ENCODE measurements at places on chromosomes 6 and 20.
A peak's percentile ranks its signal among the peaks of the same experiment; 100 is the strongest.

GRCh38 chr20:58874469-58874868 lies 22.0 kb downstream of the GNAS start:
- DNase-seq, result no peak

DNA sequence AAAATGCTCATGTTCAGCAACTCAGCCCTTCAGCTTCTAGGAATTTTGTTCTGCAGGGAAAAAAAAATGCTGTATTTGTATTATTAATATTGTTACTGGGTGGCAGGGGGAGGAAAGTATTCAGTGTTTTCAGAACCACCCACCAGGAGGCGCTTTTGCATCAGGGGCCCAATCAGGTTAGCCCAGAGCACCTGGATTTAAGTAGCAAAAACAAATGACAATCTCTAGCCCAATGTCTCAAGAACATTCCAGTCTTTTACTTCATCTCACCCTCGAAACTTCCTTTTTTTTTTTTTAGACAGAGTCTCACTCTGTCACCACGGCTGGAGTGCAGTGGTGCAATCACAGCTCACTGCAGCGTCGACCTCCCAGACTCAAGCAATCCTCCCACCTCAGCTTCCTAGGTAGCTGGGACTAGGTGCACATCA lies 635 bp upstream of the C20orf203 start:
- DNase-seq, result peak; percentile 58

GRCh38 chr20:20103486-20103885 lies 51.2 kb downstream of the CFAP61 start:
- no peak for DNase-seq

GRCh38 chr6:74932232-74932888 lies 273.5 kb downstream of the COL12A1 start:
- DNase-seq, result no peak

DNA sequence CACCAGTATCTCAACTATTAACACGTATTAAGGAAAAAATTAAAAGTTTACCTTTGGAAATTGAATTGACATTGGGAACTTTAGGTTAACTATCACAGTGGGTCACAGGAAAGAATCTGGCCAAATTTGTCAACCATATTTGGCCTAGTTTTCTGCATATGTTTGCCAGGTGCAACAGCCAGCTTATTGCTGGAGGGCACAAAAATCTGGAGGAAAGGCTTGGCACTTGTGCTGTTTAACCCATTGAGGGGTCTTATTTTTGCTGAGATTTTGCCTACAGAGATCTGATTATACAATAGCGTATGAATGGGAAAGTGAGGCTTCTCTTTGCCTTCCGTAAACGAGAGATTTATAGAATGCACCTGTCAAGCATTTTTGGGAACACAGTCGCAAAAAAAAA lies 190.4 kb downstream of the PRL start:
- no peak for DNase-seq

GRCh38 chr20:43658069-43658722 lies 8.7 kb upstream of the MYBL2 start:
- DNase-seq, result no peak

DNA sequence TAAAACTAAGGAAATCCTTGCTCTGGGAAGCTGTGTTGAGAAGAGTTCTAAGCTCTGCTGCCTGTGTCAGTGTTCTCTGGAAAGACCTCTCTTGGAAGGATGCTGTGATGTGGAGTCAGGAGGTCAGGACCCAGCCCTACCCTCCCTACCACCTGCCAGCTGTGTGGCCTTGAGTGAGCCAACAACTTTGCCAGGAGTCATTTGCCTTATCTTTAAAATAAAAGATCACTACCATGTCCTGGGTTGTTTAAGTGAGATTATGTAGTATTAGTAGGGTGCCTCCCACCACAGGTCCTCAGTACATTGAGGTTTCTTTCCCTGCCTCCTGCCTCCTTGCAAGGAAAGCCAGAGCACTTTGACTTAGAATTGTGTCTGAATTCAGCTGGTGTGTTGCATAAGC lies 64.9 kb downstream of the FOXO3 start:
- DNase-seq, result no peak

DNA sequence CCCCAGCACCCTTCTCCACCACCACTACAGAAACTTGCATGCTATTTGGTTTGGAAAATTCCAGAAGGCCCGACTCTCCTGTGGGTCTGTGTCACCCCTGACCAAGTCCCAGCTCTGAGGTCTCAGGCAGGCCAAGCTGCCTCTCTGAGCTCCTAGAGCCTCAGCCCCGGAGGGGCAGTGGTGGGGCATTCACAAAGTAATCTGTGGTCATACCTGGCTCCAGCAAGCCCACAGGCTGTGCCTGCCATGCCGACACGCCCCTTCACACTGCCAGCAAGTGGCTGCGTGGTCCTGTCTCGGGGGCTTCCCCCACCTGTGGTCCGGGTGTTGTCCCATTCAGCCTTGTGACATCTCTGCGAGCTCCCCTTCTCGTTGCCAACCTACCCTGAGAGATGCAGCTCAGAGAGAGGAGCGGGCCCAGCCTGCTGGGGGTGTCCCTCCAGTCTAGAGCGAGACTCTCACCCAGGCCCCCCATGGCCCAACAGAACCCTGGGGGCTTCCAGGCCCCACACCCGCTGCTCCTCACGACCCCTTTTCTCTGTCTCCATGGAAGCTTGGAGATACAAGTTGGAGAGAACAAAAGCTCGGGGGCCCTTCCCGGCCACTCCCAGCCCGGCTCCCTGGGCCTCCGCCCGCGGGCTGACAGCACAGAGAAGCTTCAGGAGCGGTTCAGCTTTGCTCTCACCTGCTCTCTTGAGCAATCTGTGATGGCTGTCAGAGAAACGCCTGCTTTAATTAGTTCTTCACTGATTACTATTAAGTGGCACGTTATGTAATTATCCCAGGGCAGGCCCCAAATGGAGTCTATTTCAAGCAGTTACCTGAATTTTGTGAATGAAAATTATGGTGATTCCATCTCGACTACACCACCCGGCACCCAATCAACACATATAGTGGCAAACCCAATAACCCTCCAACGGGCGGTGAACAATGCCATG lies 147.7 kb upstream of the PHACTR3 start:
- DNase-seq, result no peak

GRCh38 chr6:25640446-25640845 lies 11.6 kb upstream of the SCGN start:
- DNase-seq, result no peak
